ENCODE measurements at places on chromosomes 3 and 15. TPM values are rescaled to one million over a fixed set of nuclear protein-coding genes. Genes with fewer than 3 reads are reported as not detected.

Gene RHOA
- 133 TPM for total RNA-seq

Gene PRSS50
- 0.35 TPM for total RNA-seq

Gene KCNH8
- 1.1 TPM for total RNA-seq

Gene PCYT1A
- 16.1 TPM for total RNA-seq

Gene MCTP2
- total RNA-seq: 13.0 TPM

Gene GCNT3
- 2.0 TPM for total RNA-seq

Gene ALG3
- 25.7 TPM for total RNA-seq

Gene CTXND1
- total RNA-seq: 0.94 TPM

Gene SLC22A14
- total RNA-seq: not detected

Gene GP9
- not detected for total RNA-seq

Gene RASGRP1
- total RNA-seq: 0.79 TPM

Gene ANKRD63
- total RNA-seq: not detected

Gene CLSTN2
- total RNA-seq: 4.5 TPM

Gene RTP1
- total RNA-seq: not detected

Gene CTXN2
- not detected for total RNA-seq

Gene DLL4
- 3.9 TPM for total RNA-seq

Gene KCNMB3
- total RNA-seq: 1.4 TPM

Gene CISH
- total RNA-seq: 15.5 TPM

Gene OCA2
- not detected for total RNA-seq

Gene SEMA5B
- total RNA-seq: 0.52 TPM

Gene COL8A1
- 2.7 TPM for total RNA-seq

Gene A4GNT
- 1.2 TPM for total RNA-seq

Gene OR5K2
- not detected for total RNA-seq

Gene EPHB3
- total RNA-seq: 7.9 TPM

Gene PLIN1
- total RNA-seq: 6.8 TPM

Gene CCDC54
- not detected for total RNA-seq

Gene MESP2
- total RNA-seq: 0.38 TPM

Gene CP
- 2.0 TPM for total RNA-seq

Gene INSYN1
- total RNA-seq: 1.4 TPM

Gene RAD18
- 4.3 TPM for total RNA-seq

Gene PYGO1
- 2.2 TPM for total RNA-seq

Gene ESYT3
- 1.8 TPM for total RNA-seq

Gene ZBED2
- 0.22 TPM for total RNA-seq

Gene CCDC80
- 11.0 TPM for total RNA-seq

Gene GPR156
- total RNA-seq: 0.16 TPM

Gene GJD2
- 4.3 TPM for total RNA-seq

Gene ZMAT3
- 10.2 TPM for total RNA-seq

Gene BHLHE40
- 51.7 TPM for total RNA-seq

Gene ABHD6
- 2.0 TPM for total RNA-seq

Gene STX19
- 3.4 TPM for total RNA-seq

Gene ACAN
- total RNA-seq: 0.31 TPM

Gene PLA1A
- 3.2 TPM for total RNA-seq

Gene CCR8
- not detected for total RNA-seq

Gene KY
- not detected for total RNA-seq
